ENCODE measurements at places on chromosomes 4 and X. TPM values are rescaled to one million over a fixed set of nuclear protein-coding genes. Genes with fewer than 3 reads are reported as not detected.

Gene INTS6L
- total RNA-seq = 11.2 TPM

Gene VCX2
- not detected for total RNA-seq

Gene DCAF4L1
- total RNA-seq = 0.19 TPM

Gene HSFX3
- not detected for total RNA-seq

Gene RPL36A
- 236 TPM for total RNA-seq

Gene NSUN7
- 10.7 TPM for total RNA-seq

Gene SCML2
- total RNA-seq = 0.40 TPM

Gene IBSP
- total RNA-seq = not detected

Gene TGIF2LX
- not detected for total RNA-seq

Gene RS1
- not detected for total RNA-seq

Gene FHIP1A
- total RNA-seq = 11.6 TPM

Gene TEX13C
- total RNA-seq = not detected

Gene FMR1NB
- total RNA-seq = not detected

Gene MND1
- total RNA-seq = 3.5 TPM

Gene AWAT1
- total RNA-seq = not detected

Gene USP17L12
- not detected for total RNA-seq

Gene GASK1B
- 59.4 TPM for total RNA-seq

Gene TEX11
- not detected for total RNA-seq

Gene TMEM35A
- 2.1 TPM for total RNA-seq

Gene CLDN34
- total RNA-seq = not detected

Gene CXCL3
- total RNA-seq = 1.7 TPM

Gene CT45A2
- total RNA-seq = not detected

Gene HSFX4
- not detected for total RNA-seq

Gene CFAP97
- 32.2 TPM for total RNA-seq

Gene SUPT20HL1
- not detected for total RNA-seq

Gene EVC2
- total RNA-seq = 32.2 TPM

Gene GPC4
- 8.6 TPM for total RNA-seq

Gene RAB9B
- total RNA-seq = 0.35 TPM

Gene IL1RAPL1
- not detected for total RNA-seq

Gene CSN1S1
- total RNA-seq = not detected

Gene MAGEA12
- not detected for total RNA-seq

Gene PDCL2
- not detected for total RNA-seq

Gene CXCR3
- total RNA-seq = 8.4 TPM

Gene UGT2B28
- not detected for total RNA-seq

Gene DMD
- total RNA-seq = 15.8 TPM

Gene LNX1
- total RNA-seq = 35.5 TPM

Gene DDX53
- total RNA-seq = not detected

Gene KIF4A
- total RNA-seq = 17.3 TPM

Gene NWD2
- total RNA-seq = not detected

Gene MTMR8
- 8.0 TPM for total RNA-seq

Gene LANCL3
- total RNA-seq = 3.4 TPM

Gene TNMD
- not detected for total RNA-seq

Gene AR
- total RNA-seq = 1.2 TPM

Gene FAM149A
- 13.8 TPM for total RNA-seq

Gene TLR3
- 49.4 TPM for total RNA-seq

All from Peyer's patch (tissue), 4 donors.